ENCODE measurements at places on chromosomes 5 and 9. TPM values are rescaled to one million over a fixed set of nuclear protein-coding genes. Genes with fewer than 3 reads are reported as not detected.
A peak's percentile ranks its signal among the peaks of the same experiment; 100 is the strongest.

- no peak overlapping the region for H3K4me3 ChIP-seq
- H3K27me3 ChIP-seq = no peaks in the 10 kb centered on the region
- H3K27ac ChIP-seq = peak overlapping the region; percentile 50
- H3K4me1 ChIP-seq = peaks cover 54% of the 10 kb centered on the region
Measured at GRCh38 chr9:121636341-121636865, 15.0 kb upstream of the DAB2IP start.

DNA sequence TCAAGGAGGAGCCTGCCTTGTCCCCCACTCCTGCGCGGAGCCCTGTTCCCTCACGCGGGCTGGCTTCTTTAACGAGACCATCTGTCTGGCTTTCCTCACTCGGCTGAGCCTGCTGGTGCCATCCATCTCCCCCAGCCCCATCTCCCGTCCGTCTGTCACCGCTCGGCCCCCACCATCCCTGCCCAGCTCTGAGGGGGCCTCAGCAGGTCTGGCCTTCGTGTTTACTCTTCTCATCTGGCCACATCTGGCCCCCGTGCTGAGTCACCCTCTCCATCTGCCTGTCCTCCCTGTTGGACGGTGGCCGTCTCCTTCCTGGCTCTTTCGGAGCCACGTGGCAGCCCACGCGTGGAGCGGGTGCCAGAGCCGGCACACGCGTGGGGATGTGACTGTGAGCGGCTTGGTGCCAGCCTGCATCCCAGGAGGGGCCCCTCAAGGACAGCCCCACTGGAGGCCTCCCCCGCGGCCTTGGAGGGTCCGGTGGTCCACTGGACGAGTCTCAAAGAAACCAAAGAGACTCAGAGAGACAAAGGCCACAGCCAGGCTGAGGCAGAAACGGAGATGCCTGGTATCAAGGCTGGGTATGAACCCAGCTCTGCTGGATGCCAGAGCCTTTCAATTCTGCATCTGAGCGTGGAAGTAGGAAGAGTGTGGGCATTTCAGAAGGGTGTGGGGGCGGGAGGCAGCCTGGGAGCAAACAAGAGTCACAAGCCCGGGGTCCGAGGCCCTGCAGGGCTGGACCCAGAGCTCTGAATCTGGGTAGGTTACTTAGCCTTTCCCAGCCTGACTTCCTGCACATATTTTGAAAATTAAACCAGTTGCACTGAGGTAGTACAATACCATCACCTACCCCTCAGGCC is 76.7 kb upstream of the UNC5A start:
- peaks cover 23% of the 10 kb centered on the region for H3K4me1 ChIP-seq
- H3K4me3 ChIP-seq = no peak overlapping the region
- DNase-seq = peak; percentile 10
- H3K27ac ChIP-seq = no peak overlapping the region
- H3K36me3 ChIP-seq = no peaks in the 10 kb centered on the region
- peaks cover 11% of the 10 kb centered on the region for H3K27me3 ChIP-seq

DNA sequence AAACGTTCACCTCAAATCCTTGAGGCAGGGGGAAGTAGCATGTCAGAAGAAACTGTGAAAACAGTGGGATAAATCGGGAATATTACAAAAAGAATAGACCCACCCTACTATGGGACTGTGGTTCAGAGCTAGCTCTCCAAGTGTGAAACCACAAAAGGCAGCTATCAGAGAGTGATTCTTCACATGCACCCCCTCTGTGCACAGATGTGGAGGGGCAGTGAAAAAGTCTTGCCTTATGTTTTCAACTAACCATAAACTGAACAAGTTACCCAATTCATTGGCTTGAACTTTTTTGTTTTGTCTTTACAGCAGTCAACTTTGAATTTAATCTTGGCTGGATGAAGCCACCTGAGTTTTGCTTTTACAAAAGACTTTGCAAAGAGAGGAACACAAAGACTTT is 98.8 kb upstream of the NR4A3 start:
- H3K4me3 ChIP-seq = no peak overlapping the region
- no peak for DNase-seq
- no peaks in the 10 kb centered on the region for H3K27me3 ChIP-seq
- H3K36me3 ChIP-seq = peaks cover 7% of the 10 kb centered on the region
- peak overlapping the region; percentile 63 for H3K27ac ChIP-seq

DNA sequence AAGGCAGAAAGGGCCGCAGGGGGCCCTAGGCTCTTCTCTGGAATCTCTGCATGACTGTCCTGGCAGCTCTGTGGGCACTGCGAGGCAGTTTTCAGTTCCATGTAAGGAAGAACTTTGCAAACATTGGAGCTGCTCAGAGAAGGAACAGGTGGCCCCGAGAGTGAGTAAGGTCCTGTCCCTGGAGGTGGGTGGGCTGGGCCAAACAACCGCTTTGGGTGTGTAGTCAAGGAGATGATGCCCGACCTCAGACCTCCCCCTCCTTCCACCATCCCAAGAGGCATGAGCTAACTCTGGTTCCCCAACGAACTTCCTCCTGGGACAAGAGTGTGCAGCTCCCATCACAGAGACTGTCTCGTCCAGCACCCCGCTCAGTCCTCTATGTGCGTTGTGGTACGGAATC is 20.5 kb downstream of the CSF1R start:
- no peak for DNase-seq
- peaks cover 3% of the 10 kb centered on the region for H3K27me3 ChIP-seq
- no peak overlapping the region for H3K27ac ChIP-seq
- no peaks in the 10 kb centered on the region for H3K4me1 ChIP-seq
- H3K36me3 ChIP-seq = no peaks in the 10 kb centered on the region

GRCh38 chr9:125826850-125827249 is 79.7 kb downstream of the PBX3 start:
- no peak overlapping the region for H3K27ac ChIP-seq
- H3K36me3 ChIP-seq = no peaks in the 10 kb centered on the region
- H3K27me3 ChIP-seq = no peaks in the 10 kb centered on the region

DNA sequence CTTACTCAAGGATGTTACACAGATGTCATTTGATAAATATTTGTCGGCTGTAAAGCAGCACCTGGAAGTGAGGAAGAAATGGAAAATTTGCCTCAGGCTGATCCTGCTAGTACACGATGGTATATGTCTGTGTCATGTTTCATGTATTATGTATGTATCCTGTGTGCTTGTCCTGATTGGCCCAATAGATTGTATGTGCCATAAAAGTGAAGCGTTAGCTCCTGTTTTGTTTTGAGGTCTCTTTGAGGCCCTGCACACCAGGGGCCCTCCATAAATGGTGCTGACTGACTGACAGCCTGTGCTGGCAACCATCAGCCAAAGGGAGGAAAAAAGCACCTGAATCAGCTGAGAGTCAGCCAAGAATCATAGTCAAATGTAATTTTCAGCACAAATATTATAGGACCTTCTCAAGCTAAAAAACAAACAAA is 11.8 kb upstream of the LNPEP start:
- no peak overlapping the region for H3K4me3 ChIP-seq
- no peaks in the 10 kb centered on the region for H3K27me3 ChIP-seq
- H3K27ac ChIP-seq = peak overlapping the region; percentile 6
- H3K4me1 ChIP-seq = peaks cover 7% of the 10 kb centered on the region
- no peaks in the 10 kb centered on the region for H3K36me3 ChIP-seq

DNA sequence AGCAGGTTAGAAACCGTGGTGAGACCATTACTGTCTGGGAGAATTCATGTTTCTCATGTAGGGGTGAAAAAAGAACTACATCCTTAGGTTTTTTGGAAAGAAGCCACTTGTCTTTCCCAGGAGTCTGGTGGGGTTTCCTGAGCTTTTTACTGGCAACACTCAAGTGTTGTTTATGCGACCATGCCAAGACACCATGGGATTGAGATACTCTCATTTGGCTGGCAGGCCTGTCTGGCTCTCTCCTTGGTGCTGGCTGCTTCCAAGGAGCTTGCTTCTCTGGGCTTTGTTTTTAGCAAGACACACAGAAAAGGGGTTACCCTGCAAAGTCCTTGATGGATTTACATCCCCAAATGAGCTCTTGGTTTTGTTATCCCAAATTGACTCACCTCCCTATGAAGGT is 80.9 kb upstream of the ISL1 start:
- H3K4me3 ChIP-seq = no peak overlapping the region
- no peak overlapping the region for H3K27ac ChIP-seq
- H3K27me3 ChIP-seq = no peaks in the 10 kb centered on the region
- H3K36me3 ChIP-seq = peaks cover 43% of the 10 kb centered on the region

GRCh38 chr5:81234299-81234698 is 1.2 kb downstream of the CKMT2 start:
- peaks cover 6% of the 10 kb centered on the region for H3K36me3 ChIP-seq
- peak overlapping the region; percentile 44 for H3K27ac ChIP-seq
- no peak for DNase-seq
- H3K4me1 ChIP-seq = peaks cover 26% of the 10 kb centered on the region
- peak overlapping the region; percentile 81 for H3K4me3 ChIP-seq

DNA sequence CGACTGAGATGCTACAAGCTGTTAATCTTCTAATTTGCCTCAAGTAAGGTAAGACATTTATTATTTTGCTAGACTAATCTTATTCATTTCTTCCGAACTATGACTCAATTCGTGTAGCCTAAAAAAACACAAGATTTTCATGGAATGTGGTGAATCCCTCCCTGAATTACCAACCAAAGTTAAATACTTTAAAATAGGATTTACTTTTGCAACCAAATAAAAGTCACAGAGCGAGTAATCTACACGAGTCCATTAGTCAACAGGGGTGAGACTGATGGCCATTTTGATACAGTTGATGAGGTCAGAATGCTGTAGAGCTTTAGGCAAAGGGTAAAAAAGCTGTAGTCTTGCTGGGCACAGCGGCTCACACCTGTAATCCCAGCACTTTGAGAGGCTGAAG is 13.1 kb upstream of the BNC2 start:
- DNase-seq = no peak
- no peaks in the 10 kb centered on the region for H3K27me3 ChIP-seq
- no peak overlapping the region for H3K4me3 ChIP-seq
- H3K27ac ChIP-seq = no peak overlapping the region

DNA sequence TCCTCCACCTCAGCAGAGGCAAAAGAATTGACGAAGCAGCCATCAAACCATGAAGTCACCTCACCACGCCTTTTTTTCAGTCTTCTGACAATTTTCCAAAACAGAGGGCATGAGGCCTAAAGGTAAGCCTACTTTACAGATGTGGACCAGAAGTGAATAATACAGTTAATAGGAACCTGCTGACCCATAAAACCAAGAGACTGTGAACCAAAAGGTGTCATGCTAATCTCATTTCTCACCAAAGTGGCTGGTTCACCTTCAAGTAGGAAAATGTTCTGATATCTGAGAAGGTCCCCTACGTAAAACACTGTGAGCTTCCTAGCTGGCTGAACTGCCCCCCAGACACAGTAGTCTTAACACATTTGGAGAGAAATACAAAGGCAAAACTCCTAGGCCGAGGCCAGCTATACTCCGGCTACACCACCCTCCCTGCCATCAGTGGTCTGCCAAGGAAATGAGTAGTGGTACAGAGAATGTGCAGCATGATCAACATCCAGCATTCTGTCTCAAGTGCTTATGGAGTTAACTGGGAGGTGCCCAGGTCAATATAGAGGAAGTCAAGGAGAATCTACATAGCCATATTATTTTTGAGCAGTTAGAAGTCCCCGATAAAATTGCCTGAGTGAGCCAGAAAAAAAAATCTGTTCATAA is 19.3 kb upstream of the F2RL2 start:
- H3K36me3 ChIP-seq = peaks cover 22% of the 10 kb centered on the region
- no peak overlapping the region for H3K27ac ChIP-seq
- DNase-seq = no peak
- no peak overlapping the region for H3K4me3 ChIP-seq
- H3K4me1 ChIP-seq = peaks cover 11% of the 10 kb centered on the region

GRCh38 chr5:117249086-117249815 is 674.6 kb upstream of the SEMA6A start:
- no peak for DNase-seq
- no peak overlapping the region for H3K4me3 ChIP-seq
- H3K27me3 ChIP-seq = no peaks in the 10 kb centered on the region
- H3K4me1 ChIP-seq = peaks cover 20% of the 10 kb centered on the region
- H3K27ac ChIP-seq = no peak overlapping the region
- H3K36me3 ChIP-seq = no peaks in the 10 kb centered on the region

DNA sequence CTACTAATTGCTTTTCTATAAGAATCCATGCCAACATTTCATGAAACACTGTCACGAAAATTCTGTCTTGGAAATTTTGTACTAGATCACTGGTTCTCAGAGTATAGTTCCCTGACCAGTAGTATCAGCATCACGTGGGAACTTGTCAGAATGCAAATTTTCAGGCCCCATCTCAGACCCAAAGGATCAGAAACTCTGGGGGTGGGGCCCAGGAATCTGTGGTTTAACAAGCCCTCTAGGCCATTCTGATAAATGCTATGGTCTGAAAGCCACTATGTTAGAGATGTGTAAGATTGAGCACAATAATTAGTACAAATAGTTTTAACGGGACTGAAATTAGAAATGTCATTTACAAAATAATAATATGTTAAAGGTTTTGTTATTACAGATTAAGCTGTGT is 615.7 kb upstream of the ARRDC3 start:
- H3K4me1 ChIP-seq = 0 out of 2 replicates have a peak, but pooled peaks cover 3% of the 10 kb centered on the region
- H3K4me3 ChIP-seq = no peak overlapping the region
- H3K27ac ChIP-seq = no peak overlapping the region
- no peaks in the 10 kb centered on the region for H3K36me3 ChIP-seq

DNA sequence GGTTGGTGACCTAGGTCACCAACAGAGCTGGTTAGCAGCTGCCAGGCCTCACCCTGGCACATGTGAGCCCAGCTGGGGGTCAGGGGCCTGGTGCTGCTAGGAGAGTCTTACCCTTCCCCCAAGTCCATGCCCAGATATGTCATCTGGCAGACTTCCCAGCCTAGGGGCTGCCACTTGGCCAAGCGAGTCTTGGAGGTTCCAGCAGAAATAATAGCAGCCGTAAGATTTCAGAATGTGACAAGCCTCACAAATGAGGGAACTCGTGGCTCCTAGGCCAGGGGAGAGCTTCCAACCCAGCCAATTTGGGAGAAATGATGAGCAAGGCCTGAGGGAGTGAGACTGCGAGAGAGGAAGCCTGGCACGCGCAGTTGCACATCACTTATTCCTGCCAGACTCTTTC is 11.1 kb downstream of the URM1 start:
- peaks cover 53% of the 10 kb centered on the region for H3K4me1 ChIP-seq
- peaks cover 75% of the 10 kb centered on the region for H3K27me3 ChIP-seq
- H3K36me3 ChIP-seq = peaks cover 15% of the 10 kb centered on the region

- no peak overlapping the region for H3K4me3 ChIP-seq
- 0 out of 2 replicates have a peak, but pooled peaks cover under 1% of the 10 kb centered on the region for H3K4me1 ChIP-seq
- no peak overlapping the region for H3K27ac ChIP-seq
- H3K36me3 ChIP-seq = no peaks in the 10 kb centered on the region
Measured at GRCh38 chr5:155091768-155092717, 78.5 kb downstream of the KIF4B start.

DNA sequence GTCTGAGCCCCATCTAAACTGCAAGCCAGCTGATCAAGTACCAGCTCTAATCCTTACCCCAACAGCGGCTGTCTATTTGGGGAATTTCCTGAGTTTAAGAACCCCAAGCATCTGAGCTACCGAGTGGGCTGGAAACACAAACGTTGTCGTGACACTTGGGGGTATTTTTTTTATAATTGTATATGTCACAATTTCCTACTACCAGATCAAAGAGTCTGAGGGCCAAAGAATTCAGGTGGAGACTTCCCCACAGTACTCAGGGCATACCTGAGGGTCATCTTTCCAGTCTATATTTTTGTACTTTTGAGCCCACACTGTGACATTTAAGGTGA is 42.8 kb downstream of the PTTG1 start:
- no peak overlapping the region for H3K27ac ChIP-seq
- H3K36me3 ChIP-seq = peaks cover 4% of the 10 kb centered on the region
- H3K4me3 ChIP-seq = no peak overlapping the region

The INSL4 gene
- total RNA-seq = not detected

The TOR1B gene
- total RNA-seq = 18.8 TPM

The PCDHA9 gene
- 1.4 TPM for total RNA-seq

The FBXO10 gene
- total RNA-seq = 14.7 TPM

The ATG10 gene
- total RNA-seq = 11.1 TPM

The MLANA gene
- total RNA-seq = not detected

The CER1 gene
- total RNA-seq = 4.1 TPM
